Heart right ventricle (tissue), 16 donors: ENCODE measurements at places on chromosomes 5 and 9. TPM values are rescaled to one million over a fixed set of nuclear protein-coding genes. Genes with fewer than 3 reads are reported as not detected.

The TRAF1 gene
- polyA plus RNA-seq, result 5.7 TPM

The FOXD4L4 gene
- polyA plus RNA-seq, result not detected

GRCh38 chr9:26523577-26523976 lies 369.0 kb downstream of the CAAP1 start:
- no peak for DNase-seq

The SPTLC1 gene
- polyA plus RNA-seq, result 25.5 TPM

DNA sequence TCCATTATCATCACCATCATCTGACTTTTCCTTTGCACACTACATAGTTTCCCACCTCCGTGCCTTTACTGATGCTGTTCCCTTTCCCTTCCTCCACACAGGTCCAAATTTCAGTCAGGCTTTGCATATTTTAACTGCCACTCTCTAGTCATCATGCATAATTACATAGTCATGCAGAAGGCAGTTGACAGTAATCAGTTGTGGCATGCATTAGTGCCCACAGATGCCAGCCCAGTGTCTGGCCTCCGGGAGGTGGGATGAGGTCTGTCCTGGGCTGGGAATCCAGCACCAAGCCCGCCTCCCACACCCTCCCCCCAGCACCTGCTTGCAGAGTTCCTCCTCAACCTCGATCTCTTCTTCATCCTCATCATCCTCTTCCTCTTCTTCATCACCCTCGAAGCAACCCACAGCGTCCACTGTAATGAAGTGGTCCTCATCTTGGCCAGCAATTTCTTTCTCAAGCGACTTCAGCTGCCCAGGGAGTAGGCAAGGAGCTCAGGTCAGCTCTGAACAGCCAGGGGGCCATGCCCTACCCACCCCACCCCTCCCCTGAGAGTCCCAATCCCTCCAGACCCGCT lies 8.8 kb downstream of the BBLN start:
- DNase-seq, result no peak

DNA sequence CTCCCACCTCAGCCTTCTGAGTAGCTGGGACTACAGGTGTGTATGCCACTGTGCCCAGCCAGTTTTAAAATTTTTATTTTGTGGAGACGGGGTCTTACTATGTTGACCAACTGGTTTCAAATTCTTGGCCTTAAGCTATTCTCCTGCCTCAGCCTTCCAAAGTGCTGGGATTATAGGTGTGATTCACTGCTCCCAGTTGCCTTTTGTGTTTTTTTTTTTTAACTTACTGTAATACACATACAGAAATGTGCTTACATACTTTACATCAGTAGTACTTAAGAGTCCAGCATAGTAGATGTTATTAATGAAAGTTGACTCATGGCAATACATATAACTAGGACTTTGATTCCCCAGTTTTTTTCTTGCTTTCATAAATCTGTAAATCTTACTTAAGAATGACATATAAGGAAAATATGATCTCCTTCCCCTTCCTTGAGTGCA lies 4.7 kb downstream of the MAN2A1 start:
- DNase-seq, result no peak

The SOX30 gene
- polyA plus RNA-seq, result not detected

The AGXT2 gene
- not detected for polyA plus RNA-seq

The TMEM171 gene
- polyA plus RNA-seq, result not detected

The LCN15 gene
- polyA plus RNA-seq, result 1.0 TPM

GRCh38 chr5:144219869-144220268 lies 49.2 kb downstream of the KCTD16 start:
- DNase-seq, result no peak

The PCDHGA2 gene
- polyA plus RNA-seq, result 2.0 TPM

DNA sequence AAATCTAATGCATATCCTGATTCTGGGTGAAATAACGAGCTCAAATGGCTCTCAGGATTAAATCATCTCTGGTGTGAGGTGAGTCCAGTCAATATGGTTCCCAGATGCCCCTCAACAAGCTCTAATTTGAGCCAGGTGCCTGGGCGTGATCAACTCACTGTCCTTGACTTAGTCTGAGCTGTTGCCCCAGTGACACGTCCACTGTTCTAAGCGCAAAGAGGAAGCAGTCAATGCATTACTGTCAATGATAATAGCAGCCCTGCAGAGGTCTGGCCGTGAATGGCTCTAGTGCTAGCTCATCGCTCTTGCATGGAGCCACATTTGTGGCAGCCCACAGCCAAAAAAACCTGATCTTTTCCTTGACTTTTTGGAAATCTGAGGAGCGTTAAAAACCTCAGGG lies 128.6 kb upstream of the EFNA5 start:
- no peak for DNase-seq

DNA sequence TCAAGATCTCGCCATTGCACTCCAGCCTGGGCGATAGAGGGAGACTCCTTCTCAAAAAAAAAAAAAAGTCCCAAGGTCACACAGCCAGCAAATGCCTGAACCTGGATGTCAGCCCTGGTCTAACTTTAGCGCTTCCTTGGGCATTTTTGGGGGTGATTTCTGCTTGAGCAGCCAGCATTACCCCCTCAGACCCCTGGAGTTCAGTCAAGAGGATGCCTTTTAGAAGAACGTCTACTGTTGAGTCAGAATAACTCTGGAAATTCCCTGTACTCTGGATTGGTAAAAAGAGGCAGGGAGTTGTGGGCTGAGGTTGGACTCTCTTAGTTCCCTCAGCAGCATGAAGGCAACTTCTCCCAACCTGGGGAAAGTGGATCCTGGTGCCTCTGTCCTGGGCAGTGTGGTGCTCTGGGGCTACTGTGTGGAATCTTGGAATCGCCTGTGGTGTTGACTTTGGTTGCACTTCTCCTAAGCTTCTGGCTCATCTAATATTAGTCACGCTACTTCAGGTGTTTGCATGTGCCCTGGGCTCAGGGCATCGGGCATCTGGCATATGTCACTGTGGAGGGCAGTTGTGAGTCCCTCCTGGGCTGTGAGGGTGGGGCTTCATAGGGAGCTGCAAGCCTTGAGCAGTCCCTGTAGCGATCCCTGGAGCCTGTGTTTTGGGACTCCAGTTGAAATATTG lies 32.2 kb downstream of the STXBP1 start:
- DNase-seq, result no peak

The CYSRT1 gene
- polyA plus RNA-seq, result 0.19 TPM

GRCh38 chr5:37804401-37804800 lies 35.4 kb downstream of the GDNF start:
- no peak for DNase-seq

DNA sequence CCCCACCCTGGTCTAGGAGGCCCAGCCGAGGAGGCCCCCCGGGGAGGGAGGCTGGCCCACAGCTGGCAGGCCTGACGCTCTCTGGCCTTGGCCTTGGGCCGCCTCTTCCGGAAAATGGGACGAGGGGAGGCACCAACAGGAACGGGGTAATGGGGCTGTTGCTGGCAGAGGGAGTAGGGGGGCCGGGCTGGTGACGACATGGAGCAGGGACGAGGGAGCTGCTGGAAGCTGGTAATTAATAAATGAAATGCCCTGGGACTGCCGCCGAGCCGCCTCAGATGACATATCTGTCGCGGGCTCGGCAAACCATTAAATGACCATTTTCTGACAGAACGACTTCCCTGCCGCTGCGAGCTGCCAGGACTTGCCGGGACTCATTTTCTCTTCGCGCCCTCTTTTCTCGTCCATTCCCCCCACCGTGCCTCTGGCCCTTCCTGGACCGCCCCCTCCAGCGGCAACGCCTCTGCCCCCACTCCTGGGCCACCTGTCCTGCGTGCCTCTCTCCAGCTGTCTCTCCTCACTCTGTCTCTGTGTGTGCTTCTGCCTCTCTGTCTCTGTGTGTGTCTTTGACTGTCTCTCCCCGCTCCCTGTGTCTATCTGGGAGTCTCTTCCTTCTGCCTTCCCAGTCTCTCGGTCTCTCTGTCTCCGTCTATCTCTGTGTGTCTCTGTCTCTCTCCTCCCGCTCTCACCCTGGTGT lies 215.7 kb downstream of the PAX5 start:
- no peak for DNase-seq

DNA sequence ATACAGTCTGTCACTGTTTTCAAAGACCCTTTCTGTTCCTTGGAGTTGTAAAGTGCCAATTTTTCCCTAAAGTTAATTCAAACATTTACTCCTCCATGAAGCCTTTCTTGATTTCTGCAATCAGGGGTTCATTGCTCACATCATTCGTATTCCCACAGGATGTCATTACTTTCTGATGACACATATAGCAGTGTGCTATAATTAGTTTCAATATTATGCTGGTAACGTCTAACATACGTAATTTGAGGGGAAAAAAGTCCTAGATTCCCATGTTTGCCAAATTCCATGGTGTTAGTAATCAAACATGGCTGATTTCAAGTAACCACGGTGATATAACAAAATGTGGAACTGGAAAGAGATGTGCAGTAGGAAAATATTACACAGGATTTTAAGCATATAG lies 468.2 kb upstream of the MEF2C start:
- DNase-seq, result no peak

GRCh38 chr5:77635067-77635916 lies 3.2 kb downstream of the OTP start:
- no peak for DNase-seq

GRCh38 chr5:80208381-80208780 lies 47.5 kb downstream of the SERINC5 start:
- DNase-seq, result no peak

- no peak for DNase-seq
Measured at GRCh38 chr5:56638061-56638621, 177.2 kb upstream of the MAP3K1 start.

DNA sequence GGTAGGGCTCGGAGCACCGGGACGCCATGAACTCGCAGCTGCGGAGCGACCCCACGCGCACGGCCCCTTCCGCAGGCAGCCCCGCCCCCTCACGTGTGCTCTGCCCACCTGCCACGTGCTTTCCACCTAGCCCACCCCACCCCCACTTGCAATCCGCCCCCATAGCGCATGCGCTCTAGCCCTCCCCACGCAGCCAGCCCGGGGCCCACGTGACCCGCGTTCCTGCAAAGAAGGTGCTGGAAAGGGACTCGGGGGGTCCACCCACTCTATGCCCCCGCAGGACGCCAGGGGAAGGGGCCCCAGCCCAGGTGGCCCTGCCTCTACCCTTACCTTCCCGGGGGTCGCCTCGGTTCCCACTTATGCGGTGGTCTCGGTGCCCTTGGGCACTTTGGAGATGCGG lies at the start of gene SOHLH1:
SOHLH1 (minus strand) TSS at position 42 of the 400 bp plus-strand sequence; CDS start at position 28, 14 bp downstream.
- no peak for DNase-seq

DNA sequence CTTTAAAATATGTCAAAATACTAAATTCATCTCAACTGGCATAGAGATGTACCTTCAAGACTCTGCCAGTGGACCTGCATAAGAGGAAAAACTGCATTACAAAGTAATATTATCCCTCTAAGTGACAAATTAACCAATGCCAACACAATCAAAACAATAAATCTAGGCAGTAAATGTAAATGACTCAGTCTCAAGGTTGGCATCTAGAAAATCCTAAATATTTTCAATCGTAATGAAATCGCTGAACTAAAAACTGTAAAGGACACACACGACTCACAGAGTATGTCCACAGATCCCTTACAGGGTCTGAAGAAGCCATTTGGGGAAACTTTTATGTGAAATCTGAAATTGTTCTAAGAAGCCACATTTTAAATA lies 31.2 kb downstream of the ERMP1 start:
- DNase-seq, result no peak
